CMK (cell line): ENCODE measurements at places on chromosomes 2 and 18.

DNA sequence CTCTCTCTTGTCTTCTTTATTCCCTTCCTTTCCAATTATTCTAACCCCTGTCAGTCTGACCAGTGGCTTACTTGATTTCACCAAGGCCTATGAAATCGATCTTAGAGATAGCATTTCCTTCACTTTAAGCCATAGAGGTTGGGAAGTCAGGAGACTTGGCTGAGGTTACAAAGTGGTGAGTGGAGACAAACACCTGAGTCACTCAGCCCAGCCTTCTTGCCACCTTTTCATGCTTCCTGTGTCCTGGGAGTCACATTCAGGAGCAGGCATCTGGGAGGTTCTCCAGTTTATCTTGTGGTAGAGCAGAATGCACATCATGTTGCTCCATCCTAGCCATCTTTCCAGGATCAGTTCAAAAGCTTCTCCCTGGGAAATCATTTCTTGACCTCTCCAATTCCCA is 59.1 kb downstream of the VSNL1 start:
- DNase-seq = no peak

DNA sequence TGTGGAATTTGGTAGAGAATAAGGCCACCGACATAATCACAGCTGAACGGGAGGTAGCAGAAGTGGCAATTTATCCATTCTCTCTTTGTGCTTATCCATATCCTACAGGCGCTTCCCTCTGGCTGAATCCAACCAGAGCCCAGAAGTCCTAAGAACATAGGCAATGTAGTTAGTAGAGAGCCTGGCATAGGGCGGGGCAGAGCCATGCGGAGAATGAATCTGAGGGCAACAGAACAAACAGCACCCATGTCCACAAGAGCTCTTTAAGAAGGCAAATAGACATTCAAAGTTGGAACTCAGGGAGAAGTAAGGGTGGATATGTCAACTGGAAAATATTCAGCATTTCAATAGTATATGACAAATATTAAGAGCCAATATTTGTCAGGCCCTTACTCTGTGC is 305.9 kb upstream of the VWC2L start:
- DNase-seq = no peak

DNA sequence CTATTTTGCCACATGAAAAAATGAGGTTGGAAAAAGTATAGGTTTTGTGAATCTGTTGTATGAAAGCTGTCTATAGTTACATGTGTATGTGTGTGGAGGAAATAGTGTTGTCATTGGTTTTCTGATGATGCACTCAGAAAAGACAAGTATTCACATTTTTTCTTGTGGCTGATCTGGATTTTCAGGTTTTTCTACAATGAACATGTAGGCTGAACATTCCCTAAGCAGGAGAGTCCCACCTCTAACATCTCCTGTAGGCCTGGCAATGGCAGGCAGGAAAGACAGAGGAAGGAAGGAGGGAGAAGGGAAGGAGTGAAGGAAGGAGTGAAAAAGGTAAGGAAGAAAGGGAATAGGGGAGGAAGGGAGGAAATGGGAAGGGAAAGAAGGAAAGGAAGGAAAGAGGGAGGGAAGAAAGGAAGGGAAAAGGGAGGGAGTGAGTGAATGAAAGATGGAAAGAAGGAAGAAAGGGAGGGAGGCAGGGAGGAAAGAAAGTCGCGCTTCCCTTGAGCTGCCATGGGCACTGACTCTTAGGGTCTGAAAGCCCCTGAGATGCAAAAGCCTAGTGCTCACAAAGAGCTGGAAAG is 495 bp upstream of the IL36RN start:
- DNase-seq = no peak

GRCh38 chr2:68303033-68303901 is 16.5 kb downstream of the CNRIP1 start:
- no peak for DNase-seq

DNA sequence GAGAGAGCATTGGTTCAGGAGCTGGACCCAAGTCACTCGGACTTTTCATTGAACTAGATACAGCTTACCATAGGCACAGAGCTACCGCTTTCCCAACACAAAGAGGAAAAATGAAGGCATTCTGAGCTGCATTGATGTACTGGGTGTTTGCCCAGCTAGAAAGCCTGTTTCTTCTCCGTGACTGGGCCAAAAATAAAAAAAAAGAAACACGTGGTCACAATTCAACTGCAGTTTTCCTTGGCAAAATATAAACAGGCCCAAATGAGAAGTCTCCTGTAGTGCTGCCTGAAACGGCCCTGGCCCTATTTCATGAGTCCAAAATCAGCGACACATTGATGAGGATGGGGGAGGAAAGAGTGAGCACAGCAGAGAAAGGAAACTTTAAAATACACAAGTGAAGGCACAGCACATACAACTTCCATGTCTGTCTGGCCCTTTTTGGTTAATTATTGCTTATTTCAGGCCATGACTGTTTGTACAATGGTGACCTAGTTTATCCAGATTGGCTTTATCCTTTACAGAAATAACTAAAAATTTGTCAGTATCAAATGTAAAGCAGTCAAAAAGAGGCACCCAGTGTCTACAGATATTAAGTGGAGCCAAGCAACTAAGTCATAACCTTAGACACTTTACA is 179.7 kb downstream of the ICOS start:
- DNase-seq = no peak

- DNase-seq = no peak
Observed at GRCh38 chr18:8876887-8877286, 171.5 kb downstream of the MTCL1 start.

GRCh38 chr2:88452565-88452905 is at the start of gene FOXI3:
Gene FOXI3 (minus strand): TSS chr2:88452693. CDS start chr2:88452535, 158 bp downstream.
- DNase-seq = no peak

- DNase-seq = no peak
Observed at GRCh38 chr2:197165020-197165419, 145.6 kb downstream of the ANKRD44 start.

DNA sequence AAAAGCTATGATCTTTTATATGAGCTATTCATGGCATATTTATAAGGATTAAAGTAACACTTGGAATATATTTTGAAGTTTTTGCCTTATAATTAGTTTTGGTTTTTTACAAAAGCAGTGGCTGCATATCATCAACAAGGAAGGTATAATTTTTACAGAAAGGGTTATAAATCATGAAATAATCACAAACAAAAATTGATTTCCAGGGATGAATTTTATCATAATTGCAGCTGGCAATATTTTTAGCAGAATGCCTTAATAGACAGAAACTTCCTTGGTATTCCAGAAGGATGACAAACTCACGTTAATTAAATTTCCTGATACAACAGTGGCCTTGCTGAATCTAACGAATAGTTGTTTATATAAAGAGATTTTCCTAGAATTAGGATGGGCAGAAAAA is 260.5 kb upstream of the SLC39A10 start:
- no peak for DNase-seq

GRCh38 chr2:535222-535621 is 142.0 kb downstream of the TMEM18 start:
- no peak for DNase-seq

DNA sequence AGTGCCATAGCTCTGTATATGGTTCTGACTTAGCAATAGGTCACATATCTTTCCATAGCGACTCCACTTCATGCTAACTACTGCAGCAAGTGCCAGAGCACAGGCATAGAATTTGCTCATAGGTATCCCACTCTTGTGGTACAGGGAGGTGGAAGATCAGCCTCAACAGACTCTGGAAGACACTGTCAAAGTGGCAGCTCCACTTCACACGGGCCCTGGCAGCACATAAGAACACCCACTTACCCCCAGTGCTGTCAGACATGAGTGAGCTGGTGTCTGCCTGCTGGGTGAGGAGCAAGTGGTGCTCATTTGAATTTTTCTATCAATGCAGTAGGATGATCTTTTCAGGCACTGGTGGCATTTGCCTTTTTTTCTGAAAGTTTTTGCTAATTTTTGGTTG is 48.6 kb downstream of the BCL2L11 start:
- no peak for DNase-seq

DNA sequence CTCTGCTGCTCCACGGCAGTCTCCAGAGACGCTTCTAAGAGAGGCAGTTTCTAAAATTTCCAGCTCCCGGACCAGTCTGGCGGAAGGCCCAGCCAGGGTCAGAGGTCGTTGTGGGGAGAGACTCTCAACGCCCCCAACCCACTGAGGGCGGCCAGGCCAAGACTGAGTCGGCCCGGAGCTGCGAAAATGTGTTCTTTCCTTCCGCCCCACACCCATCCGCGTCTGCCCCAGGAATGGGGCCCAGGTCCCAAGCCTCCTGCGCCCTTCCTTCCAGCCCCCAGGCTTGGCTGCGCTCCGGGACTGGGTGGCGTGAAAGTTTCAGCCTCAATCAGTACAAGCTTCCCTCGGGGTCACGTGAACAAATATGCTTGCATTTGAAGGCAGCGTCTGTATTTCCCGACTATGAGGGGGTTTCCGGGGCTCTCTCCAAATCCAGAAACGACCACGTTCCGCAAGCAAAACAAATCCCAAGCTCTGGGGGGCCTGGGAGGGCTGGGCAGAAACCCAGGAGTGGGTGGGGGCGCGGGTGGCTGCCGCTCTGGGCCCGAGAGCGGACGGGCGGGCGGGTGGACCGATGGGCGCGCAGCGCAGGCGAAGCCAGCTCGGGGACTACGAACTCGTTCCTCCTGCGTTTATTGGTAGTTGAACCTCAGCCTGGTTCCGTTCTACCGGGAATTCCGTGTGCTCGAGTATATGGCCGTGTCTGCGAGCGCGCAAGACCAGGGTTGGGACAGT is 3.3 kb downstream of the HOXD3 start:
- no peak for DNase-seq

- no peak for DNase-seq
Observed at GRCh38 chr2:3379339-3379646, 201 bp upstream of the TRAPPC12 start.

DNA sequence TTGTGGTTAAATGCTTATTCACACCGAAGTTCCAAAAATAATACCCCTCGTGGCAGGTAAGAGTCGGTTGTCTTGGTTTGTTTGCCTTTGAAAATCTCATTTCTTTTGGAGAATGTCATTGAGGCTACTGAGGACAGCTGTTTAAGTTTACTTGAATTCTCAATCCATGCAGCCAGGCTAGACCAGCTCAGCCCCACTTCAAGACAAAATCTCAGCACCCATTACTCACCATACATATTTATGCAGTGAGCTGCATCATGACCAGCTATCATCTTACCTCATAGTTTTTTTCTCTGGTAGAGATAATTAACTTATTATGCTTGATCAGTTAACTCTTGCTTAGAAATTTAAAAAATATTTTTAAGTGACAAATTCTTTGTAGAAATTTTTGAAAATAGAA is 115.9 kb downstream of the HAUS1 start:
- no peak for DNase-seq

DNA sequence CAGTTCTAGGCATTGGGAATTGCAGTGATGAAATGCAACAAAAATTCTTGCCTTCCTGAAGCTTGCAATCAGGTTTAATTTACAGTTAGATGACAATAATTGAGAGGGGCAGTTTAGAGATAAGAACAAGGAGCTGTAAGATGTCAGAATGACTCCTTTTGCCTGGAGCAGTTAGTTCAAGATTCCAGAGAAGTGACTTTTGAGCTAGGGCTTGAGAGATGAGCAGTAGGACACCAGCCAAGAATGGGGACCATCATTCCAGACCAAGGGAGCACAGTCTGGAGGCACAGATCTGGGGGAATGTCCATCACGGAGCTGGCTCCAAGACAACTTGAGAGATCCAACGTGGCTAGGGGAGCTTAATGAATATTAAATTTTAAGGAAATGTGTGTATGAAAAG is 26.8 kb downstream of the CACNB4 start:
- DNase-seq = no peak

GRCh38 chr2:200378652-200379290 is 72.3 kb downstream of the SPATS2L start:
- DNase-seq = no peak

DNA sequence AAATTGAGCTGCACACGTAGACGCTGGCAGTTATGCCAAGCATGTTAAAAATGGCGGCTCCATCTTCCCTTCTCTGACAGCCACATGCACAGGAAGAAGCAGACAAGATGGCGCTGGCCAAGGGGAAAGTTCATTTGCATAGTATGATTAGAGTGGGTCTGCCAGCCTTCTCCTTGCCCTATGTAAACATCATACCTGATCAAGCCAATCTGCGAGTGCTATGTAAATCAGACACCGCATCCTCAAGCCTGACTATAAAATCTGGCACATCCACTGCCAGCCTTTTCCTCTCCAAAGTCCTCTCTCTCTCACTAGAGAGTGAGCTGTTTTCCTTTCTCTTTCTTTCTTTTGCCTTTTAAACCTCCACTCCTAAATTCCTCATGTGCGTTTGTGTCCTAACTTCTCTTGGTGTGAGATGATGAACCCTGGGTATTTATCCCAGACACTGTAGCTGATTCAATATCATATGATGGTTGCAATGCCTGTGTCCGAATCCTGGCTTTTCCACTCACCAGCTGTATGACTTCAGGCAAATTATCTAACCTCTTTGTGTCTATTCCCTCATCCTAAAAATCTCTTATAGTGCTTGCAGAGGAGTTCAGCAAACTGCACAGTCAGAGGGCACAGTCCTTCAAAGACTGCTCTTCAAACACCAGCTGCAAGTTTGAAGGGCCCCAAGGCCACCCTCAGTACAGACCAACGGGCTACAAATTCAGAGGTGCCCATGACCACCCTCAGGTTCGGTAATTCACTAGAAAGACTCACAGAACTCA is 39.3 kb upstream of the ITSN2 start:
- DNase-seq = no peak

DNA sequence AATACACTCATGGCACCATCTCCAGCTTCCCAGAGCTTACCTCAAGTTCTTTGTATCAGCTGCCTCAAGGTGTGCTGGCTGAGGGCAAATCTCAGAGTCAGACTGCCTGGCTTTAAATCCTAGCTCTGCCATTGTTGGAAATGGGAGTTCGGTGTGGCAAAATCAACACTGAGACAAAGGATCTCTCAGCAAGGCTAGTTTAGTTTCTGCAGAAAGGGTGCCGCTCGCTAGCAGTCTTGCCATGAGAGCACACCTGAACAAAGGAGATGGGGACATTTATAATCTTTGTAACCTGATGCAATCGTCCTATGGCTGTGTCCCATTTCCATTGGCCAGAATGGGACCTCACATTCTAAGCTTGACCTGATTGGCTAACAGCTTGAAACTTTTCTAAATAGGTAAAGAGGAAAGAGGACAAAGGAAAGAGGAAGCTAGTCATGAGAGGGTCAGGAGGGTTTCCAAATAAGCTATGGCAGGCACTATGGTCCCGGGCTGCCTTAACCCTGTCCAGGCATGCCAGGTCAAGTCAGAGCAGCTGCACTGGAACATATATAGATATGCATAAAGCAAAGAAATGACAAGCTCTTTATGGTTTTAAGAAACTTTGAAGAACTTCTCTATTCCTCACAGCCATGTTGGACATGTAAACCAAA is 4.3 kb upstream of the UBE2F start:
- no peak for DNase-seq

DNA sequence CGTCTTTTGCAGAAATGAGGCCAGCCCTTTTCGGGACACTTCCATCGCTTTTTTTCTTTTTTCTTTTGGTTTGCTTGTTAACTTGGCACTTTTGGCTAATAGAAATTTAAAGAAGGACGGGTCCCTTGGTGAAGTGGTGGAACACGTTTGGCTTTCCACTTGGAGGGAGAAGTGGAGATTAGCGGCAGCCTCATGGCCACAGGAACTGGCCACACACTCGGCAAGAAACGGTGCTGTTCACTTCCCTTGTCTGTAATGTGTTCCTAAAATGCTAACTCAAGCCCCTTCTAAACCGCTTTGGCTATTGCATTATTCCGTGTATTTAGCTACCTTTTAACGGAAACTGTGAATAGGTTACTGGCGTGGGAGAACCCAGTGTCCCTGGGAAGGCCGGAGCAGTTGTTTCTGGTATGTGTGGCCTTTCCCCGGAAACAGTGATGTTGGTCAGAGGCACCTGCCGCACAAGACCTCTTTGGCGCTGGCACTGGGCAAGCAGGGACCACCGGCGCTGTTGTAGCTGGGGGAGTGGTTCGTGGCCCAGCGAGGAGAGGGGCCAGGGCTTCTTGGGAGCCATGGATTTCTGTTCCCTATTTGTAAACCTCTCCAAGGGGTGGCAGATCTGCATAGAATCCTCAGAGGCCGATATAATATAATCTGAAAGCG is 981 bp downstream of the RAMP1 start:
- DNase-seq = no peak
